ENCODE measurements at places on chromosomes 16 and 17. TPM values are rescaled to one million over a fixed set of nuclear protein-coding genes. Genes with fewer than 3 reads are reported as not detected.

The GRAPL gene
- total RNA-seq = 8.1 TPM

The SLC47A1 gene
- total RNA-seq = 0.14 TPM

The IKZF3 gene
- 37.6 TPM for total RNA-seq

The MYL11 gene
- total RNA-seq = 1.2 TPM

The SLFN14 gene
- 0.08 TPM for total RNA-seq

The PRAC1 gene
- not detected for total RNA-seq

The CARD14 gene
- not detected for total RNA-seq

DNA sequence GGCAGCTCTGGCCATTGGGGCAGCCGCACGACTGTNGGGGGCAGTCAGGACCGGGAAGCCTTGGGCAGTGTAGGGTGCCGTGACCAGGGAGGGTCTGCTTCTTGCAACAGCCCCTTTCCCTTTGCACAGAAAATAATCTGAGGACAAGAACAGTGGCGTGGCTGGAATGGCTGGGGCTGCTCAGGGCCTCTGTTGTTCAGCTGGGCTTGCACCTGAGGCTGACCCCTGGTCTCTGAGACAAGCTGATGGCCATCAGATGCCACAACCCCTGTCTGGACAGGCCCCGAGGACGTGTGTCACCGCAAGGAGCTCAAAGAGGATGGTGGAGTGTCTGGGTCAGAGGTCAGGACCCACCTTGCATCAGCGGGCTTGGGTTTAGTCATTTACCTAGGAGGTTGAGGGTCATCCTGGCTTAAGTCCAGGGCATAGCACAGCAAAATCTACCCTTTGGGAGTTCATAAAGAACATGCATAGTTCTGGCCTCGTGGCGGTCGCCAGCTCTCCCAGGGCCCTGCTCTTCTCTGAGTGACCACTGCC is 46.9 kb downstream of the METRNL start:
- no peak for DNase-seq

GRCh38 chr16:5722116-5722619 is 624.6 kb upstream of the EEF2KMT start:
- no peak for DNase-seq

- no peak for DNase-seq
These were observed 143.0 kb downstream of the ENGASE start for GRCh38 chr17:79217473-79218135.

DNA sequence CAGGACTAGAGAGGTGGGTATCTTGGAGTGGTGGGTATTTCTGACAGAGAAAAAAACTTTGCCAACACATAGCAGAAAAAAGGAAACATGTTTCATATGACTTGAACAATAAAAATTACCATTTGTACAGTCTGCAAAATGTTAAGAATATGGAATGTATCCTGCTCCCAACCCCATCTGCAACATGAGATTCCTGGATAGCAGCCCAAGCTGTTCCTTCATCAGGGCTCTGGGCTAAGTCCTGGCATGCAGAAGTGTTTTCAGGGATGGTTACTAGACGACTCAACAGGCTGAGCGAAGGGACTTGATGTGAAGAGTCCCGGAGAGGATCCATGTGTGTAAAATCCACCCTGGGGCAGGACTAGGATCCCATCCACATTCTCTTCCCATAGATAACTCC is 121.0 kb upstream of the IRX3 start:
- DNase-seq = no peak

DNA sequence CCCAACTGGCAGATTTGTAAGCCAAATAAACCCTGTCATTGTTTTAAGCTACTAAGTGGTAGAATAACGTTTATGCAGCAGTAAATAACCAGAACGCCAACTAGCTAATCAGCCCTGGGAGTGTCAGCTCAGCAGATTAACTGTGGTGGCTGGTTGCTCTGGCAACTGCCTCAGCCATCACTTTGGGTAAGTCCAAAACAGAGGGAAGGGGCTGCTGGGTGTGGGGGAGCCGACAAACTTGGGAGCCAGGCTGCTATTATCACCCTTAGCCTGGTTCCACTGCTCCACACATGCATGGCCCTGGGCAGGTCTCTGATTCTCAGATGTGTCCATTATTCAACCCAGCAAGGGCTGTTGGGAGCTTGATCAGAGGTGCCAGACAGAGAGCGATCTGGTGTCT is 22.2 kb upstream of the RHOT1 start:
- no peak for DNase-seq

- no peak for DNase-seq
These were observed 46.5 kb downstream of the SSH2 start for GRCh38 chr17:29883497-29883896.

Data from activated naive CD4-positive, alpha-beta T cell treated with anti-CD3 and anti-CD28 coated beads, Interleukin-2, amount 50 U/mL, for 72 hours (primary cell).